Stimulated activated CD8-positive, alpha-beta memory T cell treated with anti-CD3 and anti-CD28 coated beads, Interleukin-7, amount 100 ng/mL, for 1 hour (primary cell): ENCODE measurements at places on chromosomes 6 and 20.

DNA sequence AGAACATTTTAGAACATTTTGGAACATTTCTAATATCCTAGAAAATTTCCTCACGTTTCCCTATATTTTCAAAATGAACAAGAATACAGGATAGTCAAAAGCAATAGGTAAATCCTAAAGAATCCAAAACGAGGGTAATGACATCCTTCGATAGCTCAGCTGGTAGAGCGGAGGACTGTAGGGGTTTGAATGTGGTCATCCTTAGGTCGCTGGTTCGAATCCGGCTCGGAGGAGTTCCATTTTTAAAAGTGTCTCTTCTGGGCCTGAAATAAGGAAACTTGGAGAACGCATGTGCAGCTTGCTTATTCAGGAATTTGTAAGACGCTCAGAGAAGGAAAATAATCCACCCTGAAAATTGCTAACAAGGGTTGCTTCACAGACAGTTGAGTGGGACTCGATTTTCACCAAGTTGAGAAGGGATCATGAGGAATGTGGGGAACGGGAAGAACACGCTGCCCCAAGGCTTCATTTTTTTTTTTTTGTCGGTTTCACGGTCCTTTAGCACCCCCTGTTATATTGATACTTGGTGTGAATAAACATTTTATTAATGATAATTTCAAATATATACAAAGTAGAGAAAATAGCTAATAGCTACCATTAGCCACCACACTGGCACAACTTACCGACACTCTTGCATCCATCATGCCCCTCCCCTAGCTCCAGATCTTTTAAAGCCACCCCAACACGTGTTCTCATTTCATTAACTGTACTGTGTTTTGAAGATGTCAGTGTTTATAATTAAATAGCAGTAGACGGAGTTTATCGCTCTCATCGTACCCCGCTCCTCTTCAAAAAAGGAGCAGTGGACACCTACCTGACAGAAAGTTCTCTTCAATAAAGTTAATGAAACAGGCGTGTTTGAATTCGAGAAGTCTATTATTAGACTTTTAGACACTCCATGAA, 1.8 kb upstream of the ABT1 start:
- no peak for DNase-seq

GRCh38 chr6:148943451-148943850, 196.6 kb downstream of the UST start:
- DNase-seq, result no peak

- no peak for DNase-seq
Observed at GRCh38 chr20:18739751-18740166, 73.8 kb upstream of the SCP2D1 start.

- DNase-seq, result no peak
Observed at GRCh38 chr6:145276756-145277155, 458.6 kb downstream of the EPM2A start.

DNA sequence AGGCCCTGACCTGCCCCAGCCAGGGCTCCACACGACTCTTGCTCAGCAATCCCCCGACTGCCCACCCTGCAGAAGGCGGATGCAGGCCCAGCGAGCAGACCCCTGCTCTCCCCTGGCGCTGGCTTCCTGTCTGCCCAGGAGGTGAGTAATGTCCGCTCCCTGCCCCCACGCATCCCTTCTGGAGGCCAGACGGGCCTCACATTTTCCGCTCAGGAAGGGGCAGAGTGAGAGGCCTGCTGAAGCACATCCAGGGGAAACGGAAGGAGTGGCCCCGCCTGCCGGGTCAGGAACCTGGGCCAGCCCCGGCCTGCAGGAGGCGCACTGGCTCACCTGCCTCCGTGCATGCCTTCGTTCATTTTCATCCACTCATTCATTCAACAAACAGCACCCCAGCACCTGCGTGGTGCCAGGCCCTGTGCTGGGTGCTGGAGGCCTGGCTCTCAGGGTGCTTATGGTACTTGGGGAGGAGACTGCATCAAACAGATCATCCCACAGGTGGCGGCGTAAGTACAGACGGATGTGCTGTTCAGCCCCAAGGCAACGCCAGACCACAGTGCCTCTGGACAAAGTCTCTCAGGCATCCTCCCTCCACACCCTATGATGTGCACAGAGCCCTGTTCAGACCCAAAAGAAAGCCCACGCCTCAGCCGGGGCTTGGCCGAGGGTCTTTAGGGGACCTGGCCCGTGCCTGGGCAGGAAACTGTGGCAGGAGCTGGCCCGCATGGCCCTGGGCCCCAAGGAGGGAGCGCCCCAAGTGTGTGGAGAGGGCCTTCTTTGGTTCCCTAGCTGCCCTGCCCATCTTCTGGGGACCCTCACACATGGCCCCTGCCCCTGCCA, 112.1 kb downstream of the ASXL1 start:
- DNase-seq, result no peak

GRCh38 chr20:57394121-57395082, 3.2 kb downstream of the RBM38 start:
- no peak for DNase-seq
